ENCODE measurements at places on chromosomes 5 and 9.

- DNase-seq, result no peak
Measured at GRCh38 chr5:109192027-109192426, 217.7 kb downstream of the PJA2 start.

DNA sequence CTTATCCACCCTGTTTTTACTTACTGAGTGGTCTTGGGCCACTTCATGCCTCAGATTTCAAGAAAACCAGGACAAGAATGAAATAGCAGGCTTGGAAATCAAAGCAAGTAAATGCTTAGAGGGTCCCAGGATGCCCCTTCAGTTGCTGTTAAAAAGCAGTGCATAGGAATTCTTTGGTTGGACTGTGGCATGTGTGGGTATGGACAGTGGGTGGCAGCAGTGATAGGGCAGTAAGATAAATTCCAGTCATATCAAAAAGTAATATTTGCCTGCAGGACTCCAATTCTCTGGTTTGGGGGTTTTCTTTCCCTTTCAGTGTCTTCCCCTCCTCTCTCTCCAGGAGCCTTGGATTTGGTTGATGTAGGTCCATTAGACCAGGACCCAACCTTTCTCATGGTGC, 306.7 kb upstream of the CLINT1 start:
- no peak for DNase-seq

GRCh38 chr5:177484902-177485549, 11.6 kb upstream of the DBN1 start:
- no peak for DNase-seq

GRCh38 chr9:117927354-117927753, 223.2 kb downstream of the TLR4 start:
- no peak for DNase-seq

- DNase-seq, result no peak
Measured at GRCh38 chr5:60763061-60763460, 63.1 kb upstream of the DEPDC1B start.

- no peak for DNase-seq
Measured at GRCh38 chr5:135535820-135536801, at the start of gene NEUROG1. Gene NEUROG1 (minus strand): TSS chr5:135535964. CDS start chr5:135535690, 274 bp downstream.
